ENCODE measurements at places on chromosomes 5 and 9.

DNA sequence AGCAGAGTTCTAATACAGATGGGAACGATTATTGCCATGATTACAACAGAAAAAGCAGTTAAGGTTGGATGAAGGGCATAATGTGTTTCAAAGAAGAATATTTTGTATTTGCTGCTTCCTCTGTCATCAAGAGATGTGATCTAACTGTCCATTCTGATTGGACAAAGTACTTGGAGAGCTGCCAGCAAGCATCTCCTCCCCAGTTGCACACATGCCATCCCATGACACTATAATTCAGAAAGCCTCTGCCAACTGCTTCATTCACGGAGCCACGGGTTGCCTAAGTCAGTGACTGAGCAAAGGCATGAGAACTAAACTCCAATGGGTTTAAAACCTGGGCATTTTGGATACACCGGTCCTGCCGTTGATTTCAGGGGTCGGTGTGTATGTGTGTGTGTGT is 253.8 kb downstream of the CRB2 start:
- DNase-seq, result peak; percentile 23

DNA sequence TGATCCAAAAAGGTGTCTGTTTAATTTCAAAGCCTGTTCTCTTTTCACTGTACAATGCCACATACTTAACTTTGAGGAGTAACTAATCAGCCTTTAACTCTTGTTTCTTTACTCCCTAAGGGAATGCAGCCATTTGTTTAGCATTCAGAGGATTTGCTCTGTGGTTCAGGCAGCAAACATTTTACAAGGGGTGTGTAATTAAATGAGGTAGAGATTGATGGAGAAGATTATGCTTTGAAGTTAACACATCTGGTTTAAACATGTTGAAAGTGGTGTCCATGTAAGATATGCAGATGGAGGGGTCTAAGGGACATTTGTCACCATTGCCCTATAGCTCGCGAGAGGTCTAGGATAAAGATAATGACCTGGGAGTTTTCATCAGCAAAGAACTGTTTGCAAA is 41.9 kb downstream of the TMEM215 start:
- no peak for DNase-seq

DNA sequence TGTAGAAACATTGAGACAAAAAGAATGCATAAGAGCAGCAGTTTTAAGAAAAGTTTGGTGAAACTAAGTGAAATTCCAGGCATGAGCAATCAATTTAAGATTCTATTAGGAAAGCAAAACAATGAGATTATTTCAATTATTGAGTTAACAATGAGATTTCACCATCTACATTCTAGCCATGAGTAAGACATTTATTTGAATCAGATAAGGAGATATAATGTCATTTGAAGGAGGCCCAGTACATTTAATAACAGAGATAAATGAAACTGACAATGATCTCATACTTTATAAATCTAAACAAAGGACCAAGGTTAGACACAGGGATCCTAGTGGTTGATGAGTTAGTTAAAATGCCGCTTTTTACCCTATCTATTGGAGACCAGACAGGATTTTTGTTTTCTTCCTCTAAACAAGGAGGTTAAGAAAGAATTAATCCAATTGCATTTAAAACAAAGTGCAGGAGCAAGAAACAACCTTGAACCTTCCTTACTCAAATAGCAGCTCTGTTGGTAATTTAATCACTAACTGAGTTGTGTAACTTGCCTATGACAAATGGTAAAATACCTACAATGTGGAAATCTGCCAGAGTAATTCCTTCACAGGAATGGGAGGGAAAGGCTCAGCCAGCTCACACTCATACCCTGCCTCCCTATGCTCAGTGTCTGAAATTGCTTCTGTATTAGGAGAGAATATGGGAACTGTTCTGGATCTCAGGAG is 103.5 kb upstream of the NR3C1 start:
- peak; percentile 29 for DNase-seq

- no peak for DNase-seq
These were observed 44.3 kb downstream of the PTPDC1 start for GRCh38 chr9:94128580-94128979.

DNA sequence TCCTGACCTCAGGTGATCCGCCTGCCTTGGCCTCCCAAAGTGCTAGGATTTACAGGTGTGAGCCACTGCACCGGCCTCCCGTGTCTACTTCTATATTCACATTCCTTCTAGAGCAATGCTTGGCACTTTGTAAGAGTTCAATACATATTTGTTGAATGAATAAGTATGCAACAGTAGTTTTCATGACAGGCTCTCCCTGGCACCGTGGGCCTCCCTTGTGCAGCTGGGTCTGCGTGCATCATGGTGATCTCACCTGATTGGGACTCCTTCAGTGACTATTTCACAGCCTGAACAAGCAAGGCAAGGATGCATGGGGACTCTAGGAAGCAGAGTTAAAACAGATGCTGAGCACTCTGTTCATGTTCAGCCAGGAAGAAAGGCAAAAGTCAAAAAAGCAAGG is 6.8 kb upstream of the ZBTB34 start:
- no peak for DNase-seq

- no peak for DNase-seq
These were observed 114.6 kb downstream of the ACTBL2 start for GRCh38 chr5:57368010-57368409.

GRCh38 chr5:93503598-93504067 is 77.4 kb downstream of the NR2F1-AS1 start:
- no peak for DNase-seq

- no peak for DNase-seq
These were observed 138.0 kb downstream of the TMEM232 start for GRCh38 chr5:110588286-110588980.

DNA sequence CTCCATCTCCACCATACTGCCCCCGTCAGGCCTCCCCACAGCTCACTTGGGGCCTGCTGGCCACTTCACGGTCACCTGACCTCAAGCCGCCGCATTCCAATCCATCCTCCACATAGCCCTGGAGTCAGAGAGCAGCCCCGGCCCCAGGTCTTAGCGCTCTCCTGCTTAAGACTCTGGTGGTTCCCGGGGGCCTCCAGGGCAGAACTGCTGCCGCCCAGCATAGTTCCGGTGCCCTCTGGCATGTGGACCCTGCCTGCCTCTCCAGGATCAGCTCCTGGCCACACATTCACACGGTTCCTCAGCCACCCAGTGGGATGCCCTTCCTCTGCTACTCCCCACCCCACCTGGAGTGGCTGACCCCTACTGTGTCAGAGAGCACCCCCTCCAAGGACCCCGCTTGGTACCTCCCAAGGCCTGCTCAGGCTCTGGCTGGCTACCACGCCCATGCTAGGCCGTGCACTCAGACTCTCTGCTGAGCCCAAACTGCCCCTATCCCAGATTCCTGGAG is 8.7 kb downstream of the PHYKPL start:
- no peak for DNase-seq

GRCh38 chr5:157072508-157072907 is 13.6 kb upstream of the HAVCR1 start:
- DNase-seq, result no peak

DNA sequence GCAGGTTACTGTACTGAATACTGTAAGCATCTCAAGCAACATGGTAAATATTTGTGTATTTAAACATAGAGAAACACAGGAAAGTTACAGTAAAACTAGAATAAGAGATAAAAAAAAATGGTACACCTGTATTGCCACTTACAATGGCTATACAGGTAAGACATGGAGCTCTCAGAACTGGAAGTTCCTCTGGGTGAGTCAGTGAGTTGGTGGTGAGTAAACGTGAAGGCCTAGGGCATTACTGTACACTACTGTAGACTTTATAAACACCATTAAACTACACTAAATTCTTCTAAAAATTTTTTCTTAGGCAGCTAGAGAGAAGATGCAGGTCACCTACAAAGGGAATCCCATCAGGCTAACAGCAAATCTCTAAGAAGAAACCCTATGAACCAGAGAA is 872.9 kb downstream of the TAF11L14 start:
- DNase-seq, result no peak

DNA sequence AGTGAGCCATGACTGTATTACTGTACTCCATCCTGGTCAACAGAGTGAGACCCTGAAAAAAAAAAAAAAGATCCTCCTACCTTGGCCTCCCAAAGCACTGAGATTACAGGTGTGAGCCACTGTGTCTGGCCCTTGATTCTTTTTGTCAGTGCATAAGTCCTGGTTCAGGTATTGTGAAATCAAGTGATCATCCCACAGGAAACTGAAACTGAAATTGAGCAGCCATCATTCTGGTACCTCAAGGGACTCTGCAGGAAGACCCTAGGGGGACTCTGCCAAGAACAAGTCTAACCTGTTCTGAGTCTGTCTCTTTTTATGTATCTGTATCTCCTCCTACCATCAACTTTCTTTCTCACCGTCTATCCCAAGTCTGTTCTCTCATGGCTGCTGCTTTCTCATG is 1.9 kb upstream of the DCAF10 start:
- DNase-seq, result no peak

GRCh38 chr9:112860451-112860850 is 30.2 kb downstream of the SLC46A2 start:
- DNase-seq, result no peak

GRCh38 chr5:32008746-32009145 is 165.4 kb downstream of the GOLPH3 start:
- DNase-seq, result no peak

GRCh38 chr5:103546858-103547257 is 15.7 kb downstream of the NUDT12 start:
- no peak for DNase-seq

DNA sequence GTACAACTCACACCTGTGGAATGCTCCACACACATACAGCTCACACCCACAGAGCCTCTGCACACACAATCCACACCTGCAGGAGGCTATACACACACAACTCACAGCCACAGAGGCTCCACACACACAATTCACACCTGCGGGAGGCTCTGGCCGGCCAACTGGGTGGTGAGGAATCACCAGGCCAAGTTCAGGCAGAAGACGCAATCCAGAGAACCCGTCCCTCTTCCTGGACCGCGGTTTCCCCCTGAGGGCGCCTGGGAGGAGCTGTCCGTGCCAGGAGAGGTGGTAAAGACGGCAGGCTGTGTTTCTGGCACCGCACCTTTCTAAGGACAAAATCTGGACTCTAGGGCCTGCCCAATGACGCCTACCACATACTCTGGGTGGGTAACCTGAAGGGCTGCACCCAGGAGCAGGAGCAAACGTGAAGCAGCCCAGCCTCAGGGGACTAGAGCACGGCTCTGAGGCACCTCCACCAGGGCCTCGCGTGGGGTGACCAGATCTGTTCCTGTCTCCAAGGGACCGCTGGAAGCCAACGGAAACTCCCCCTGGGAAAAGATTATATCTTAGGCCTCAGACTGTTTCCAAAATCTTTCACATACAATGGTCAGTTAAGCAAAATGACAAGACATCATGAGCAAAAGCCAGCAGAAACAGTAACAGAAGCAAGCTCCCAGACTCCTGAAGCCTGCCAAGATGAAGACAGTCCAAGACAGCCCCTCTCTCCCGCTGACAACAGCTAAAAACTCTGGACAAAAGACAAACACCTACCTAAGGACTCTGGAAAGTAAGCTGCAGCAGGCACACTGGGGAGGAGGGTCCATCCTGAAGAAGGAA is 16.9 kb downstream of the CAMSAP1 start:
- no peak for DNase-seq

- no peak for DNase-seq
These were observed 68.4 kb downstream of the ANKRD33B start for GRCh38 chr5:10632110-10632761.

GRCh38 chr5:173969167-173970049 is 19.6 kb upstream of the C5orf47 start:
- no peak for DNase-seq

DNA sequence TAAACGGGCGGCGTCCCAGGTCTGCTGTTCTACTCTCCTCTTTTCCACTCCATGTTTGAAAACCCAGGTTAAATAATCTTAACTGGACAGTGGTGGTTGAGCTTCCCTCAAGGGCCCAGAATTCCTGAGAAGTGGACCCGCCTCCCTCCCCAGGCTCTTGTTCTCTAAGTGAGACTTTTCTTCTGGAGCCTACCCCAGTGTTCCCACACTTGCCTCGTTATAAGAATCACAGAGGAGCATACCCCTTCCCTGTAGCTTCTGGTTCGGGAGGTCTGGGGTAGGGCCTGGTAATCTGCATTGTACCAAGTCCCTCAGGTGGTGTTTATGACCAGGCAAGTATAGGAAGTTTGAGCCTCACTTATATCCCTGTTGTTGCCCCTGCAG is 12.0 kb downstream of the PSD2 start:
- DNase-seq, result no peak

DNA sequence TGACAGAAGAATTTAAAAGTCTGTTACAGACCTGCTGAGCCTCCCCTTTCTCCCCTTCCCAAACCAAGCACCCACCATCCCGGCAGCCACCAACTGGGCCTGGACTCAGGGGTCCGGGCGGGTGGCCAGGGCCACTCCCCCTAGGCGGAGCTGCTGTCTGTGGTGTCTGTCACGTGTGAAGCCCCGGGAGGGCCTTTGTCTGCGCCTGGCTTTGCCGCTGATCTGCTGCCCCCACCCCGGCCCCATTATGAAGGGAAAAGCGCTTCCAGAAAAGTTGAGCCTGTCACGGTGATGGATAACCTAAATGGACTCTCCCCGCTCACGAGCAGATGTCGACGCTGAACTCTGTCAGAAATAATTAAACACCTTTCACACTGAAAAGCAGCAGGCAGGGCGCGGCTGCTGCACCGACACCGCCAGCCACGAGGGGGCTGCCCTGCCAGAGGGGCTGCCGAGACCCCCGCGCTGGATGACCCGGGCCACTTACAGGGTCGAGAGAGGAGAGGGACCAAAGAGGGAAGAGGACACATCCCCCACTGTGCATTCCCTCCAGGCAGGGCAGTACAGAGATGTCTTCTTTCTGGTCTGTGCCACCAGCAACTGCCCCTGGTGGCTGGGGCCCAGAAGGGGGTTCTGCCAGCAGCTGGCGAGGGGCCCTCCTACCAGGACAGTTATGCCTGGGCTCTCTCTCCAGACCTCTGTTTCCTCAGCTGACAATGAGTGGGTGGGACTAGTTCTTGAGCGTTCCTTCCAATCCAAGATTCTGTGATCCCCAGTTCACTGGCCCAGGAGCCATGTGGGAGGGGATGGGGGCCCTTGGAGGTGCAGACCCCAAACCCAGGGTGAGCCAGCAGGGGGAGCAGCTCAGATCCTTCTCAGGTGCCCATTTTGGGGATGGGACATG is 36.0 kb upstream of the BARHL1 start:
- DNase-seq, result no peak

DNA sequence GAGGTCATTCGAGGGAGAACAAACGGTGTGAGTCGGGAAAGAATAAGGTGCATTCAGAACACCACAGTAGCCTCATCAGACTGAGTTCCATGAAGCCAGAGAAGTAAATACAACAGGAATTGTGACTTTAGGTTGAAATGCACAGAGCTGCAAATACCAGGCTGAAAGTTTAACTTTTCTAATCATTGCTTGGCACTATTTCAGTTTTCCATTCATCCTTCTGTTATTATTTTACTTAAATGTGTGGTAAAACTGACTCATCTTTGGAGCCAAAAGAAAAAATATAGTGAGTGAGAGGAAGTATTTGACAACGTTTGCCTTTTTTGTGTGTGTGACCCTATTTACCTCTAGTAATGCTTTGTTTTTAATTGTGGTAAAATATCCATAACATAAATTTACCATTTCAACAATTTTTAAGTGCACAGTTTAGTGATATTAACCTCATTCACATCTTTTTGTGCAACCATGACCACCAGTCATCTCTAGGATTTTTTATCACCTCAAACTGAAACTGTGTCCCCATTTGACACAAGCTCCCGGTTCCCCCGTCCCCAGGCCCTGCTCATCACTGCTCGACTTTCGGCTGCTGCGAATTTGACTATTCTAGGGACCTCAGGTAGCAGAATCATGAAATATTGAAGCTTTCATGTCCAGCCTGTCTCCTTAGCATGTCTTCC is 166.8 kb downstream of the HSD17B3 start:
- DNase-seq, result no peak

GRCh38 chr9:101126556-101126955 is 98.0 kb downstream of the PLPPR1 start:
- DNase-seq, result no peak

All from putamen (tissue), 1 donor.